ENCODE measurements at places on chromosomes 2 and 18. TPM values are rescaled to one million over a fixed set of nuclear protein-coding genes. Genes with fewer than 3 reads are reported as not detected.

The SNRNP27 gene
- 90.7 TPM for polyA plus RNA-seq

The LIMS3 gene
- 2.7 TPM for polyA plus RNA-seq

The REG3A gene
- not detected for polyA plus RNA-seq

The TEKT4 gene
- not detected for polyA plus RNA-seq

The MYO1B gene
- polyA plus RNA-seq = 67.0 TPM

The CCL20 gene
- polyA plus RNA-seq = not detected

The RAMP1 gene
- polyA plus RNA-seq = 25.5 TPM

The PLCD4 gene
- 9.3 TPM for polyA plus RNA-seq

The SERPINB12 gene
- not detected for polyA plus RNA-seq

The MRPL30 gene
- 49.0 TPM for polyA plus RNA-seq

The PLCL1 gene
- polyA plus RNA-seq = 6.8 TPM

The SERPINB13 gene
- polyA plus RNA-seq = not detected

The UGT1A4 gene
- polyA plus RNA-seq = not detected

The MC5R gene
- polyA plus RNA-seq = not detected

The RAB27B gene
- polyA plus RNA-seq = 53.4 TPM

The MATN3 gene
- 0.60 TPM for polyA plus RNA-seq

The MAPK4 gene
- 12.7 TPM for polyA plus RNA-seq

The ASPRV1 gene
- polyA plus RNA-seq = 7.7 TPM

The COPS8 gene
- polyA plus RNA-seq = 269 TPM

The TDRD15 gene
- not detected for polyA plus RNA-seq

The ASXL3 gene
- polyA plus RNA-seq = 14.4 TPM

The CD207 gene
- polyA plus RNA-seq = not detected

The FBLN7 gene
- polyA plus RNA-seq = 0.50 TPM

The TPRKB gene
- 162 TPM for polyA plus RNA-seq

The GPR45 gene
- polyA plus RNA-seq = 4.1 TPM

The LIPG gene
- polyA plus RNA-seq = 0.85 TPM

The GRHL1 gene
- 25.4 TPM for polyA plus RNA-seq

The ACTR2 gene
- polyA plus RNA-seq = 100 TPM

The CCBE1 gene
- not detected for polyA plus RNA-seq

The SKA1 gene
- polyA plus RNA-seq = 0.97 TPM

The PROM2 gene
- 2.2 TPM for polyA plus RNA-seq

The KIF3C gene
- 65.3 TPM for polyA plus RNA-seq

The UGGT1 gene
- 26.3 TPM for polyA plus RNA-seq

The HOXD8 gene
- not detected for polyA plus RNA-seq

The MDH1B gene
- polyA plus RNA-seq = 17.8 TPM

The ATF2 gene
- polyA plus RNA-seq = 89.2 TPM

The ACTG2 gene
- 0.67 TPM for polyA plus RNA-seq

The LRATD1 gene
- 81.4 TPM for polyA plus RNA-seq

The CNDP1 gene
- 2.1 TPM for polyA plus RNA-seq

The GPR35 gene
- 2.8 TPM for polyA plus RNA-seq

The DHRS9 gene
- polyA plus RNA-seq = not detected

The PREB gene
- 123 TPM for polyA plus RNA-seq

The KCNK3 gene
- polyA plus RNA-seq = 14.0 TPM

The PSMA8 gene
- not detected for polyA plus RNA-seq

The IKZF2 gene
- polyA plus RNA-seq = 5.9 TPM

The SCN9A gene
- 10.4 TPM for polyA plus RNA-seq

The IL36B gene
- not detected for polyA plus RNA-seq
